ENCODE measurements at places on chromosomes 4 and X. TPM values are rescaled to one million over a fixed set of nuclear protein-coding genes. Genes with fewer than 3 reads are reported as not detected.

Gene HTR2C
- total RNA-seq: not detected

Gene GPRIN3
- total RNA-seq: 34.2 TPM

Gene PTCHD1
- total RNA-seq: 0.83 TPM

Gene SLC38A5
- total RNA-seq: 15.9 TPM

Gene WDR45
- 54.8 TPM for total RNA-seq

Gene STK32B
- total RNA-seq: 1.3 TPM

Gene FAM47A
- total RNA-seq: not detected

Gene MAGEA8
- total RNA-seq: not detected

Gene CXCL13
- not detected for total RNA-seq

Gene TMPRSS11B
- not detected for total RNA-seq

GRCh38 chrX:154349359-154349935 lies 25.0 kb downstream of the FLNA start:
- no peak overlapping the region for H3K4me3 ChIP-seq
- H3K27ac ChIP-seq: no peak overlapping the region
- no peaks in the 10 kb centered on the region for H3K27me3 ChIP-seq
- peak; percentile 37 for DNase-seq

DNA sequence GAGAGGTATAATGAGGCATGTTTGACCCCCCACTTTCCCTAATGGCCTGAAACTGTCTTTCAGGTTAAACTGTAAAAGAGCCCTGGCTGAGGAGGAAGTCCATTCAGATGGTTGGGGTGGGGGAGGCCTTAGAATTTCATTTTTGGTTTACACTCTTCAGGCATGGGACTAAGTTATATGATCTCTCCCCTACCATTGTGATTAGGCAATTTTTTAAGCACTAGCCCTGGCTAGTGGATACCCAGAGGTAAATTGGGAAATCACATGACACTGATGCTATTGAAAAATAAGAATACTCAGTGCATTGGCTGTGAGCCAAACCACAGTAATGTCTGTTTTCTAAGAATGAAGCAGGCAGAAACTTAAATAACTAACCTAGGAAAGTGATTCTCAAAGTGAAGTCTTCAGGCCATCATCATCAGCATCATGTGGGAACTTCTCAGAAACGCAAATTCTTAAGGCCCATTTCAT lies 149.7 kb downstream of the RRAGB start:
- no peak for DNase-seq
- no peaks in the 10 kb centered on the region for H3K4me1 ChIP-seq
- no peak overlapping the region for H3K4me3 ChIP-seq
- no peaks in the 10 kb centered on the region for H3K27me3 ChIP-seq

GRCh38 chr4:59044286-59044900 lies 1934.2 kb upstream of the IGFBP7 start:
- H3K36me3 ChIP-seq: no peaks in the 10 kb centered on the region
- no peaks in the 10 kb centered on the region for H3K27me3 ChIP-seq
- H3K4me3 ChIP-seq: no peak overlapping the region
- DNase-seq: no peak
- H3K27ac ChIP-seq: no peak overlapping the region

- no peak overlapping the region for H3K4me3 ChIP-seq
- H3K27ac ChIP-seq: no peak overlapping the region
- DNase-seq: no peak
- no peaks in the 10 kb centered on the region for H3K27me3 ChIP-seq
Observed at GRCh38 chrX:11053351-11053750, 57.8 kb upstream of the HCCS start.

- no peak for DNase-seq
- no peaks in the 10 kb centered on the region for H3K4me1 ChIP-seq
- H3K4me3 ChIP-seq: no peak overlapping the region
- no peaks in the 10 kb centered on the region for H3K27me3 ChIP-seq
- no peaks in the 10 kb centered on the region for H3K36me3 ChIP-seq
Observed at GRCh38 chr4:40800064-40800463, 50.3 kb downstream of the NSUN7 start.

DNA sequence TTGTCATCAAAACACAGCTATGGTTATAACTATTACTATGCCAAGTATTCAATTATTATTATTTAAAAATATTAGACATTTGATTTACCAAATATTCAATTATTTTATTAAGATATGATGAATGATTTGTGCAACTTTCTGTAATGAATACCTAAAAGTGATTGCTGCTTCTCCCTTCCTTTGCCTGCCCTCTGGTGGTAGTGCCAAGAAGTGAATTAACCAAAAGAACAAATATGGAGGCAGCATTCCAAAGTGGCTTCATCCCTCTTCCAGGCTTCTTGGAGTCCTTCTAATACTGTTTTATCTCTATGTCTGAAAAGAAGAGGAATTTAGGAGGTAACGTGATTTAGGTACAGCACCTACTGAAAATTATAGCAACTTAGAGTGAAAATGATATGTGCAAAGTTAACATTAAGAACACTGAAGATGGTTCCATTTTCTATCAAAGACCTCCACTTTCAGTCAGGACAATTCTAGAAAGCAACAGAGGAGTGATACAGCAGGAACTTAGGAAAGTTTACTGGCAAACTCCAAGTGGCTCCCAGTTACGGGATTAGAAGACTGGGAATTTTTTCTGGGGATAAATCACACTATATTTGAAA lies 43.0 kb downstream of the ENPEP start:
- H3K27ac ChIP-seq: no peak overlapping the region
- H3K4me1 ChIP-seq: peaks cover 10% of the 10 kb centered on the region
- no peaks in the 10 kb centered on the region for H3K27me3 ChIP-seq
- no peaks in the 10 kb centered on the region for H3K36me3 ChIP-seq
- DNase-seq: no peak
- no peak overlapping the region for H3K4me3 ChIP-seq

GRCh38 chr4:183398298-183399125 lies 45.9 kb upstream of the CDKN2AIP start:
- peak overlapping the region; percentile 54 for H3K27ac ChIP-seq
- DNase-seq: peak; percentile 83
- no peaks in the 10 kb centered on the region for H3K27me3 ChIP-seq
- H3K4me3 ChIP-seq: peak overlapping the region; percentile 62

GRCh38 chrX:154436983-154437752 lies at the start of gene GDI1:
TSS of gene GDI1 (plus strand) at chrX:154437154. CDS start at chrX:154437255, 101 bp downstream.
- peaks cover 60% of the 10 kb centered on the region for H3K36me3 ChIP-seq
- H3K27ac ChIP-seq: peak within 1 kb of the TSS; percentile 81
- peak; percentile 71 for DNase-seq
- H3K4me1 ChIP-seq: peaks cover 12% of the 10 kb centered on the region

DNA sequence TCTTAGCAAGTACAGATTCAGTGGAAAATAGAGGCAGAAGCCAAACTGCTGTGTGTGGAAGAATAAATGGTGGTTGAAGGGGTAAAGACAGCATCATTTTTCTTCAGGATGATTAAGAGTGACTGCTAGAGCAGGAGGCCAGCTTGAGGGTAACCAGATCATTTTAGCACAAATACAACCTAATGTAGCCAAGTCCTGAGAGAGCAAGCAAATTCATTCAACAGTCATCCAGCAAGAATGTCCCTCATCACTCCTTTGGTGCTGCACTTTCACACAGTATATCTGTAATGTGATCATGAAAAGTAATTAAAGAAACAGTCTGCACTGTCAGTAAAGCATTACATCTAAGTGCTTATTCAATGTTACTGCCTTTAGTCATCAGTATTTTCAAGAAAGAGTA lies 44.8 kb downstream of the NPFFR2 start:
- no peak for DNase-seq
- H3K27ac ChIP-seq: no peak overlapping the region
- H3K4me1 ChIP-seq: no peaks in the 10 kb centered on the region
- H3K4me3 ChIP-seq: no peak overlapping the region
- H3K27me3 ChIP-seq: no peaks in the 10 kb centered on the region

GRCh38 chrX:138775517-138775916 lies 64.0 kb upstream of the FGF13 start:
- no peak for DNase-seq
- no peaks in the 10 kb centered on the region for H3K4me1 ChIP-seq
- H3K27me3 ChIP-seq: no peaks in the 10 kb centered on the region
- H3K27ac ChIP-seq: no peak overlapping the region
- no peak overlapping the region for H3K4me3 ChIP-seq

DNA sequence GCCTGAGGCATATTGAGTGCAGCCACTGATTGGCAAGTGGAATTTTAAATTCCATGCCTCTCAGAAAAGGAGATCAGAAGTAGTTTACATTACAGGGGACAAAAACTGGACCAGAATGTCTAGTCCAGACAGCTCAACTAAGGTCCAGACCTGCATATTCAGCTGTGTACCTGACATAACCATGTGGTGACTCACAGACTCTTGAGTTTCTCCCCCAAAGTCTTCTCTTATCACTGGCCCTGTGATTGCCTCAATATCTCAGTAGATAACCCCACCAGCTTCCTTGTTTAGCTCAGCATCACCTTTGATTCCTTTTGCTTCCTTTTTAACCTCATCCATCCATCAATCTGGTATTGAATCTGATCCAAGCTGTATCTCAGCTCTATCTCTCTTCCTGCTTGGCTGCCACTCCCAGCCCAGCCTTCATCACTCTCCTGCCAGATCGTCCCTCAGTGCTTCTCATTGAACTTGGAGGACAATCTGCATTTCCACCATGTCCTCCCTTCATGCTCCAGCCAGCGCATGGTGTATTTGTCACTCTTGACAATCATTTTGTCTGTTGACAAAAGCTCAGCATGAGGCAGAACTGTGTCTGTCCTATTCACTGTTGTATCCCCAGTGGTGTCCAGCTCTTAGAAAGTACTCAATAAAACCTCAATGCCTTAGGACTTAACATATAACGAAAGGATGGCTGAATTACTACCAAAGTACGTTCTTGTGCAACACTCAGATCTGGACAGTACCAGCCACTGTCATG lies 27.8 kb upstream of the SLC2A9 start:
- no peaks in the 10 kb centered on the region for H3K27me3 ChIP-seq

GRCh38 chr4:10013722-10014121 lies 7.6 kb downstream of the SLC2A9 start:
- H3K27me3 ChIP-seq: no peaks in the 10 kb centered on the region
- peak; percentile 62 for DNase-seq
- no peaks in the 10 kb centered on the region for H3K36me3 ChIP-seq
- no peak overlapping the region for H3K27ac ChIP-seq

- no peak overlapping the region for H3K27ac ChIP-seq
- H3K4me3 ChIP-seq: no peak overlapping the region
- H3K4me1 ChIP-seq: peaks cover 13% of the 10 kb centered on the region
- no peaks in the 10 kb centered on the region for H3K36me3 ChIP-seq
Observed at GRCh38 chr4:150720973-150721518, 139.1 kb downstream of the MAB21L2 start.

GRCh38 chr4:26179316-26179760 lies 141.5 kb upstream of the RBPJ start:
- no peak overlapping the region for H3K27ac ChIP-seq
- no peak overlapping the region for H3K4me3 ChIP-seq
- H3K4me1 ChIP-seq: no peaks in the 10 kb centered on the region
- no peaks in the 10 kb centered on the region for H3K27me3 ChIP-seq
- DNase-seq: no peak

- H3K36me3 ChIP-seq: no peaks in the 10 kb centered on the region
- no peaks in the 10 kb centered on the region for H3K4me1 ChIP-seq
Observed at GRCh38 chrX:24301806-24302205, 12.1 kb downstream of the SUPT20HL2 start.

- H3K36me3 ChIP-seq: no peaks in the 10 kb centered on the region
- no peaks in the 10 kb centered on the region for H3K4me1 ChIP-seq
- DNase-seq: no peak
- no peak overlapping the region for H3K27ac ChIP-seq
- no peak overlapping the region for H3K4me3 ChIP-seq
Observed at GRCh38 chrX:44483965-44484606, 58.6 kb downstream of the FUNDC1 start.

DNA sequence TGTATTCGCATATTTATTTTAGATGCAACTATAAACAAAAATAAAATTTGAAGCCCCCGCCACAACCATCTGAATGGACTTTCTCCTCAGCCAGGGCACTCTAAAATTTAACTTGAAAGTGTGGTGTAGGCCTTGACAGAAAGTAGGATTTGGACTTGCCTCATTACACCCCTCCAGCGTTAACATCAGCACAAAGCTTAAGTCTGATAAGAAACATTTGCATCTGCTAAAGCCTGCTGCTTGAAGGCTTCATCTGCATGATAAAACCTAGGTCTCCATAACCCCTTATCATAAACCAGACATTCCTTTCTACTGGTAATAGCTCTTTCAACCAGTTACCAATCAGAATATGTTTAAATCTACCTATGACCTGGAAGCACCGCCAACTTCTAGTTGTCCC lies 1046.5 kb downstream of the FAT4 start:
- H3K27ac ChIP-seq: no peak overlapping the region
- H3K4me3 ChIP-seq: no peak overlapping the region
- no peak for DNase-seq
- H3K36me3 ChIP-seq: no peaks in the 10 kb centered on the region

GRCh38 chr4:165294907-165295306 lies 32.6 kb upstream of the MSMO1 start:
- peaks cover 18% of the 10 kb centered on the region for H3K4me1 ChIP-seq
- peak overlapping the region; percentile 48 for H3K27ac ChIP-seq
- DNase-seq: no peak
- H3K36me3 ChIP-seq: peaks cover 16% of the 10 kb centered on the region

GRCh38 chrX:38347136-38347535 lies 5.3 kb upstream of the OTC start:
- H3K27ac ChIP-seq: no peak overlapping the region
- no peaks in the 10 kb centered on the region for H3K4me1 ChIP-seq
- H3K4me3 ChIP-seq: no peak overlapping the region

DNA sequence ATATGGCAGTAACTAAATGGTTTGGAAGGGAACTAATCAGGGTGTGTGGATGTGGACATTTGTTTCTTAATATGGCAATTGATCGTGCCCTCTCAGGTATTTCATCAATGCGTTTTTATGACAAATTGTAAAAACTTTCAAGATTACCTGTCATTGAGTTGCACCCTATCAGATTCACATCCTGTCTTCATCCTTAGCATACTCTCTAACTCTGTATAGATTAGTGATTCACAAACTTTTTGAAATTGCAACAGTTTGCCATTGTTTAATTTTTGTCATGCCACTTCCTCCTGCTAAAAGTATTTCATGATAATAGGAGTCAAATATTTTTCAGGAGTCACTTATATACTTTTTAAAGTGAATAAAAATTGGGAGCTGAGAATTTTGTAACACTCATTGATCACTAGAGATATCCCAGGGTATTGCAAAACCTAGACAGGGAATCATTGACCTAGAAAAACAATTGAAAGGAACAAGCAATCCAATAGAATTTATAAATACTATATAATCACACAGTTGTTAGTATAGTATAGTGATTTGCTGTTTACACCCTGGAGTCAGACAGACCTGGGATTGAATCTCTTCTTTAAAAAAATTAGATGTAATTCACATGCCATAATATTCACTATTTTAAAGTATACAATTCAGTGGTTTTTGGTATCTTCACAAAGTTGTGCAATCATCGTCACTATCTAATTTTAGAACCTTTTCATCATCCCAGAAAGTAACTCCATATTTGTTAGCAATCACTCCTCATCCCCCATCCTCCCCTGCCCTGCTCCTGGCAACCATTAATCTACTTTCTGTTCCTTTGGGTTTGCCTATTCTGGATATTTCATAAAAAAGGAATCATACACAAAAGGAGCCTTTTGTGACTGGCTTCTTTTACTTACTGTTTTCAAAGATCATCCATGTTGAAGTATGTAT lies 8.9 kb downstream of the MID2 start:
- no peak for DNase-seq
- no peak overlapping the region for H3K27ac ChIP-seq
- H3K36me3 ChIP-seq: no peaks in the 10 kb centered on the region
- no peaks in the 10 kb centered on the region for H3K4me1 ChIP-seq

Data from lower lobe of right lung (tissue), 2 donors.